ENCODE measurements at places on chromosomes 5 and 9.
A peak's percentile ranks its signal among the peaks of the same experiment; 100 is the strongest.

DNA sequence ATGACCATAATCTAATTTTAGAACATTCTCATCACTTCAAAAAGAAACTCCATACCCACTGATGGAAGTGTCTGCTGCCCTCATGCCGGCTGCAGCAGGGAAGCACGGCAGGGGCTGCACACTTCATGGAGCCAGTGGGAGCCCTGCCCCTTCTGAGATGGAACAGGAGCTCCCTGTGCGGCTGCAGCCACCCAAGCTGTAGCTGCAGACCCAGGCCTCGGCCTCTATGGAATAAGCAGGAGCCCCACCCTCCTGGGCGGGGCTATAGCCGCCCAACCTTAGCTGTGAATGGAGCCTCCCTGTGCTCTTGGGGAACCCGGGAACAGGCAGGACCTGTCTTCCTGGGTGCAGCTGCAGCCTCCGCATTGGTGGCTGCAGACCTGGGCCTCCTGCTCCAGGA is 128.5 kb downstream of the NUDT12 start:
- no peak for DNase-seq

- no peak for DNase-seq
Measured at GRCh38 chr9:81902196-81902595, 26.0 kb upstream of the SPATA31D4 start.

GRCh38 chr9:70902692-70903131 is 218.7 kb downstream of the TRPM3 start:
- DNase-seq, result no peak

DNA sequence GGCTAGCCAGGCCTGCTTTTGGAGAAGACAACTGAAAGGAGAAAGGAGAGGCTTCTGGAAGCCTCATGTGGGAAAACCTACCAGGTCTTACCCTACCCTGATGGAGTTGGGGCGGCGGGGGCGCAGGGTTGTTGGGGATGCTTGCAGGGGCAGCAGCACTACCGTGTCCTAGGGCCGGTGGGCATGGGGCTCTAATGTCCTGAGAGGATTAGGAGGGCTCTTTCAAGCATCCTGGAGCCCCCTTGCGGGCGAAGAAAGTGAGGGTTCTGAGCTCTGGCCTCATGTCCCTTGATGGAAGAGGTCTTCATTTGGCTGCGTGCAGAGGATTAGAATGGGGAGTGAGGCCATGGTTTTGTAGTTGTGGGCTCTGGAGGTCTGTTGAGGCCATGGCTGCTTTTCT is 86.9 kb upstream of the PITX1 start:
- DNase-seq, result no peak

GRCh38 chr9:10855847-10856246 is 243.0 kb upstream of the PTPRD start:
- DNase-seq, result no peak

DNA sequence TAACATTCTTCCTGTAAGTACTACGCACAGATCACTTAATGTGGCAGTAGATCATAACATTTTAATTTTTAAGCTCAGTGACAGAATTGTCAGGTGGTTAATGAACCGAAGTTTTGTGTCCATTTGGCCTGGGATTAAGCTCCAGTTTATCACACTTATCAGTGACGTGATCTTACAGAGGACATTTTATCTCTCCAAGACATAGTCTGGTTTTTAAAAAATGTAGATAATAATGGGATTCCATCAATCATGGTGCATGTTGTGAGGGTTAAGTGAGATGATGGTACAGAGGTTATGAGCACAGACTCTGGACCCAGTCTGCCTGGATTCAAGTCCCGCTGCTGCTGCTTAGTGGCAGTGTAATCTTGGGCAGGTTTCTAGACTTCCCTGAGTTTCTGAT is 66.0 kb upstream of the ZFAND5 start:
- no peak for DNase-seq

GRCh38 chr9:94757158-94757557 is 30.7 kb downstream of the AOPEP start:
- DNase-seq, result no peak

DNA sequence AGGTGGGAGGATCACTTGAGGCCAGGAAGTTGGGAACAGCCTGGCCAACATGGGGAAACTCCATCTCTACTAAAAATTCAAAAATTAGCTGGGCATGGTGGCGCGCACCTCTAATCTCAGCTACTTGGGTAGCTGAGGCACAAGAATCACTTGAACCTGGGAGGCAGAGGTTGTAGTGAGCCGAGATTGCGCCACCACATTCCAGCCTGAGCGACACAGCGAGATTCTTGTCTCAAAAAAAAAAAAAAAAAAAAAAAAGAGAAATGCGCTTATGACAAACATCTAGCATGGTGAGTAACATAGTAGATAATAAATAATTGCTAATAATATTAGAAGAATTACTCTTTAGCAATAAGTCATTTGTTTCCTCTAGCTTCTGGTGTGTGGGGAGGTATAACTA is 25.9 kb downstream of the RUSC2 start:
- no peak for DNase-seq

- DNase-seq, result peak; percentile 50
Measured at GRCh38 chr5:56532466-56532865, 282.9 kb upstream of the MAP3K1 start.

- peak; percentile 67 for DNase-seq
Measured at GRCh38 chr9:129334105-129334935, 156.3 kb upstream of the IER5L start.

DNA sequence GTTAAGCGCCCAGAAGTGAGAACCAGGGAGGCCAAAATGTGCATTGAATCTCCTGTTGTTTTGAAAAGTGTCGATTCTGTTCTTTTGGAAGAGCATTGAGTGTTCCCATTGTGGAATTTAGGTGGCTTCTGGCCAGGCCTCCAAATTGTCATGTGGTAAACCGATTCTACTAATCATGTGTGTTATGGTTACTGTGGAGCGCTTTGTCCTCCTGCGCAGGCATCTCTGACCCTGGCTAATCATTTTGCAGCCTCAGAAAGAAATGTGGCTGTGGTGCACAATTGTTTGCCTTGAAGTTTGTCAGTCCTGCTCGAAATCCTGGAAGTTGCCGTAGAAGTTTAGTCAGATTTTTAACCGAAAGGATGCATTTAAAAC is 121.3 kb downstream of the RASGRF2 start:
- peak; percentile 81 for DNase-seq

GRCh38 chr5:132525299-132525724 is 18.0 kb downstream of the IL5 start:
- no peak for DNase-seq

DNA sequence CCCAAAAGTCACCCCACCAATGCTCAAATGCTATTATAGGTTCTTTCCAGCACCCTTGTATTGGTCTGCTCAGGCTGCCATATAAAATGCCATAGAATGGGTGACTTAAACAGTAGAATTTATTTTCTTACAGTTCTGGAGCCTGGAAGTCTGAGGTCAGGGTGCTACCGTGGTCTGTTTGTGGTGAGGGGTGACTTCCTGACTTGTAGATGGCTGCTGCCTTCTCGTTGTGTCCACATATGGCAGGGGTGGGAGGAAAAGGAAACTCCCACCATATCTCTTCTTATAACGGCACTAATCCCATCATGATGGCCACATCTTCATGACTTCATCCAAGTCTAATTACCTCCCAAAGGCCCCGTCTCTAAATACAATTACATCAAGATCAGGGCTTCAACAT is 257.8 kb upstream of the TARS1 start:
- DNase-seq, result no peak

DNA sequence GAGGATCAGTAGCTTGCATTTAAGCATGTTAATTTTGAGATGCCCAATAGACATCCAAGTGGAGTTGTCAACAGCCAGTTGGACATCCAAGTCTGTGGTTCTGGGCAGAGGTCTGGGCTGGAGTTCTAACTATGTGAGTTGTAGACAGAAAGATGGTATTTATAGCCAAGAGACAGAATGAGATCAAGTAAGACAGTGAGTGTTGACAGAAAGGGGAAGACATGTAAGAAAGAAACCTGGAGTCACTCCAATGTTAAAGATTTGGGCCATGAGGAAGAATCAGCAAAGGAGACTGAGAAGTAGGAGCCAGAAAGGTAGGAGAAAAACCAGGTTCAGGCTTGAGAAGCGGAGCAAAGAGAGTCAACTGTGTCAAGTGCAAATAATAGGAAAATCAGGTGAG is 95.5 kb upstream of the PUM3 start:
- DNase-seq, result peak; percentile 35

DNA sequence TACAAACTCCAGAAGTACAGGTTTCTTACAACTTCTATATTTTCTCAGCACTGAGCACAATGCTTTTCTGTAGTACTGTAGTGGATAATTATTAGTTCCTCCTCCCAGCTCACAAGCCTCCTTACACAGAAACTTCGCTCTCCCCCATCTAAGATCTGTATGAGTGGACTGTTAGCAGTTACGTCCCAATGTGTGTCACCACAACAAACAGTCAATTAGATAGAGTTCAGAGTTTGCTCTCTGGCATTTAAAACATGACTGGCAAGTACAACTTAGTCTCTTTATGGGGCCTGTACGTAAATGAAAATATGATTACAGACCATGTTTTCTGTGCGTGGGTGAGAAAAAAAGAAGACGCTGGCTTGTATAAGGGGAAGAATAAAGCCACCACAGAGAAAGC is 631.4 kb upstream of the DMAC1 start:
- DNase-seq, result no peak

GRCh38 chr9:128885376-128885775 is 3.4 kb downstream of the LRRC8A start:
- no peak for DNase-seq

DNA sequence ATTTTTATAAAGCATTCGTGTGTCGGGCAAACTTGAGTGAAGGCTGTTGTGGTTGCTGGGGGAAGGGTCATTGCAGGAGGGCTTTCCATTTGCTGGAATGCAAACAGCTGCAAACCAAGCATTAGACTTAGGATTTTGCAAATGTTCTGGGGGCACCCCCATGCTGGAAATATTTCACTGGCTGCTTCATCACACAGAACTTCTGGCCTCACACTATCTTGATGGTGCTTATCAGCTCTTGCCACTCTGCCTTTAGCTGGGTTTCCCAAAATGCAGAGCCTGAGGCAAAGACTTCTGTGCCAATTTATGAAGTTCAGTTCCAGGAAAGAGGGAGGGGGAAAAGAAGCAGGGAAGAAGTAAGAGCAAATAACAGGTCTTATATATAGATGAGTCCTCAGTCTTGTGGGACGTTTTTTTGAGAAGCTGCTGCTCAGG is 8.6 kb upstream of the COL15A1 start:
- DNase-seq, result no peak

GRCh38 chr5:151718153-151718552 is 31.4 kb upstream of the SPARC start:
- DNase-seq, result no peak

DNA sequence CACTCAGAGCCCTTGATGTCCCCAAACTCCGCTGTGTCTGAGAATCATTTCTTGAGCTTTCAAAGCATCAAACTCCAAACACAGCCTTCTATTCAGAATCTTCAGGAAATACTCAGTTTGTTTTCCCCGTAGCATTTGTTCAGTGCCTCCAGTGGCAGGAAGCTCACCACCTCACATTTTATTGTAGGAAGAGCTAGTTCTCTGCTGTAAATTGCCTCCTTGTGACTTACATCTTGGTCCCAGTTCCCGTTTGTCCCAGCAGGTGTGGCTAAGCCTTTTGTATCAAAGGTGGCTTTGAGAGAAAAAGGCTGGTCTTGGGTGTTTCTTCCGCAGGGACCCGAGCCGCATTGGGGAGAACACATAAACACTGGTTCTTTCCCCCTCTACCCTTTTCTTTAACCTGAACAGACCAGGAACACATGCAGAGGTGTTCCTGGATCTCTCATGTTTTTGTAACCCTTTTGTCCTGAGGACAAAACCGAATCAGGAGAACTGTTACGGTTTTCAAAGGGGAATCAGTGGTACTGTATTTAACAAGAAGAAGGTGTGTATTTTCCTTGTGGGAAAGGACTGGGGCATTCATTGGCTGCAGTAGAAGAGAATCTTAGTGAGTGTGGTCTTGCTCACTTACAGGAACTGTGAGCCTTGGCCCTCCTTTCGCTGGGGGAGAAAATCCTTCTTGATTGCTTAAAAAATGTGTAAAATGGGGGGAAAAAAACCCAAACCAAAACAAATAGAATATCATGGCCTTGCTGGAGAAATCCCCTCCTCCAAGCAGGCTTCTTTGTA is 1.9 kb downstream of the OSMR start:
- DNase-seq, result no peak

DNA sequence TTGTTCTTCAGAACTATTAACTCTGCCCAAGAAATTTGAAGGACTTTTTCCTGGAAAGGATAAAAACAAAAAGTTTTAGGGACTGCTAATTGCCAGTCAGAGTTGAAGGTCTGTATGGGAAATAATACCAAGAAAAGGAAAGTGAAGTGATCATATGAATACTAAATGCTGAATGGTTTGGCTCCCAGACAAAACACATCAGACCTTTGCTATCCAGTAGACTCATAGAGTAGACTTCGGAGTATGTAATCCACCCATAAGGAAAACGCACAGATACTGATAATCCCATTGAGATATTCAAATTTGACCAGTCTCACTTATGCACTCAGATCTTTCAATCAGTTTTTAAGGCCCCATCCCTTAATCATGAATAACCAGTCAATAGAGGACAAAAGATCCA is 319.0 kb upstream of the PTGER4 start:
- DNase-seq, result no peak

- DNase-seq, result no peak
Measured at GRCh38 chr9:78439866-78440830, 143.2 kb downstream of the PSAT1 start.

DNA sequence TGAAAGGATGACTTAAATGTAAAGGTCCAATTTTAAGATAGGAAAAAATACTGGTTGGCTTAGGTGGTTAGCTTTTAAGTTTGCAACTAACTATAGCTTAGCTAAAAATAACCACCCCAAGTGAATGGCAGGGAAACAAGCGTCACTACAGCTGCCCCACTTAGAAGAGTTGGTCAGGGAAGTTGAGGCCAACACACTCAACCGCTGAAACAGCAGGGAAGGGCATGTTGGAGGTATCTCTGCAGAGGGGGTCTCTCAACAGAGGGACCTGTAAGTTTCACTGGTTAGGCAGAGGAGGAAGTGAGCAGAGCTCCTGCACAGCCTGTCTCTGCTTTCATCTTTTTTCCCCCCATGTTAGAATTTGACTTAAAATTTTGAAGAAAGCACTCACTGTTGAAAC is 75.3 kb downstream of the LHFPL2 start:
- DNase-seq, result no peak

- no peak for DNase-seq
Measured at GRCh38 chr5:147482706-147483180, 27.1 kb downstream of the DPYSL3 start.

GRCh38 chr5:137621861-137622823 is 113.7 kb downstream of the KLHL3 start:
- no peak for DNase-seq

All from globus pallidus (tissue), 1 donor.